ENCODE measurements at places on chromosomes 7 and 10.

GRCh38 chr7:23431702-23432199 is 38.5 kb downstream of the IGF2BP3 start:
- DNase-seq: no peak

GRCh38 chr7:41451826-41452225 is 251.1 kb downstream of the INHBA start:
- no peak for DNase-seq

DNA sequence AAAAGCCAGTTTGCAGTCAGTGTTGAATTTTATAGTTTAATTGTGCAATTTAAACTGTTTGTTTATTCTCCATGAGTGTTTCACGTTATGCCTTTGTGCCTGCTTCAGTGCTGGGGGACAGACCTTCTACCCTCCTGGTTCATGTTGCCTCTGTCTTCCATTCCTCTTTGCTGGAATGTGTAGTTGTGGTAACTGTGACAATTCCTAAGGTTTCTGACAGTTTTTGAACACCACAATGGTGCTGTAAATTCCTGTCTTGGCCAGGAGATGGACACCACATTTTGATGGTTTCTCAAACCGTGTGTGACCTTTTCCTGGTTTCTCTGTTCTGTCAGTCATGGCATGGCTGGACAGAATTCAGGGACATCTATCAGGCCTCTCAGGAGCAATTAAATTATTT is 201.7 kb downstream of the BICC1 start:
- no peak for DNase-seq

DNA sequence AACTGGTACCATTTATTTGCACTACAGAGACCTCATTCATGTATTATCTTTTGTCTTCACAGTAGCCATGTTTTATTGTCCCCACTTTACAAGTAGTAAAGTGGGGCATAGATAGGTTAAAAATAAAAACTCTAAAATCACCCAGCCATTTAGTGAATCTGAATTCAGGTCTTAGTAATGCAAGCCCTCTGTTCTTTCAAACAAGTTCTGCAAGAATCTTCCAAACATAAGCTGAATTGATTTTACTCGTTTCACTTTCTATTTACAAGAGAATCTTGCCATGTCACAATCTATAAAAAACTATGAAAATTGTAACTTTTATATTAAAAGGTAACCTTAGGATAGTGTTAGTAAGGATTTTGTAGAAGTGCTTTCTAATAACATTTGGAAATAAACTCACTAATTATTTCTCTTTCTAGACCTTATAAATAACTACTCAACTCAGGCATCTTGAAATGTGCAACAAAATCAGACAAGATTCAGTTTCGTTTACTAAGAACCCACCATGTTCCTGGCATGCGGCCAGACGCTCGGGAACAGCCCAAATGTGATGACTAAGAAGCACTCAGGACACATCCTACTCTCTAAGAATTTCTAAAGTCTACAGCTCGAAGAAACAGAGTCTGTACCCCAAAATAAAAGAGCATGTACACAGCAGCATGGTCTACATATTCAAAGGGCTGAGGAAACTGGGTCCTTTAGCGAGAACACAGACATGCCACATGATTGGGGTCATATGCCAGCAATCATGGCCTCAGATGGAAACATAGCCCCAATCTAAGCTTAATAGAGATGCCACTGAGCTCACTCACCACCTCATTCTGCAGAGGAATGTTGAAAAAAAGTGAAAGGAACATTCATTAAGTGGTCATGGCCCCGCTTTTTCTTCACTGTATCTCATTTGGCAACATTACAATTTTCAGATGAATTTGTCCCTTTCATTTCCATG is 167.6 kb downstream of the AMPH start:
- DNase-seq: no peak

GRCh38 chr10:64039198-64039597 is 518.0 kb downstream of the REEP3 start:
- DNase-seq: no peak

GRCh38 chr7:154929006-154929726 is 73.8 kb downstream of the PAXIP1 start:
- no peak for DNase-seq

DNA sequence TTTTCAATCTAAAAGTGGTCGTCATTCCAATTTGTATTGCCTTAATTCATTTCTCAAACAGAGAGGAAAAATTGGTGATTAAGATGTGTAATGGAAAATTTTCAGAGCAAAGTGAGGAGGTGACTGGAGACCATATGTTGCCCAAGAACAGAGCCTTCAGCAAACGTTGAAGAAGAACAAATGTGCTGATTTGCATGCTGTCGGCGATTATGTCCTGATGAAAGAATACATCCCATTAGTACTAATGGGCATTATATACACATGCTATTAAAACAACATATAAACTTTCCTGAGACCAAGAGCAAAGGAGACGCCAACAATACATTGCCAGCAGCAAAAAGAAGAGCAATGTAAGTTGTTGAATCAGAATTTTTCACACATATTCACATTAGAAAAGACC is 100.0 kb upstream of the ARID5B start:
- no peak for DNase-seq

DNA sequence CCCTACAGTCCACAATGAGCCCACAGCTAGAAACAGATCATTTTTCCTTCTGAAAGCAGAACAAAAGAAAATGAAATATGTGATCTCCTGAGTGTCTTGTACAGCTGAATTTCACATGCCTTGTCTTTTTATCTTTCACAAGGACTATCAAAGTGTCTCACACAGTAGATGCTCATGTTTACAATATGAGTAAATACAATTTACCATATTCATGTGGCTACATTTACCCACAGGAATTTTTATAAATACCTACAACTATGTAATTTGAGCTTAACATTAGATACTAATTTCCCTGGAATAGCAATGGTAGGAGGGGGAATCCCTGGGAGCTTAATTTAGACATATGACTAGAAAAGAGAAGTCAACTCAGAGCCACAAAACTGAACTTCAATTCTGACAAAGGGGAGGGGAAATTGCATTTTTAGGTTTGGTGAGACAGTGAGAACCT is 186.2 kb downstream of the MACC1 start:
- DNase-seq: no peak

DNA sequence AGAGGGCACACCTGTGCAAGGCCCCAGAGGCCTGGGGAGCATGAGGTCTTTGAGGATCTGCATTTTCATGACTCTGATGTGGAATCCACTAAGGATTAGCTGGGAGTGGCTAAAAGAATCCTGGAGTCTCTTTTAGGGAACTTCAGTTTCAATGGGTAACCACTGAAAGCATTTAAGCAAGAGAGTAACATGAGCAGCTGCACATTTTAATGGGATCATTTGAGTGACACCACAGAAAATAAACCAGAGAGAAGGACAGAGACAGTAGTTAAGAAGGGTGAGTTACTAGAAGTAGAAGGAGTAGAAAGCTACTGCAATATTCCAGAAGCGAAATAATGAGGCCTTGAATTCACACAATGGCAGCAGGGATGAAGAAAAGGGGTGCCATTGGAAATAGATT is 5.2 kb downstream of the GOT1 start:
- no peak for DNase-seq

DNA sequence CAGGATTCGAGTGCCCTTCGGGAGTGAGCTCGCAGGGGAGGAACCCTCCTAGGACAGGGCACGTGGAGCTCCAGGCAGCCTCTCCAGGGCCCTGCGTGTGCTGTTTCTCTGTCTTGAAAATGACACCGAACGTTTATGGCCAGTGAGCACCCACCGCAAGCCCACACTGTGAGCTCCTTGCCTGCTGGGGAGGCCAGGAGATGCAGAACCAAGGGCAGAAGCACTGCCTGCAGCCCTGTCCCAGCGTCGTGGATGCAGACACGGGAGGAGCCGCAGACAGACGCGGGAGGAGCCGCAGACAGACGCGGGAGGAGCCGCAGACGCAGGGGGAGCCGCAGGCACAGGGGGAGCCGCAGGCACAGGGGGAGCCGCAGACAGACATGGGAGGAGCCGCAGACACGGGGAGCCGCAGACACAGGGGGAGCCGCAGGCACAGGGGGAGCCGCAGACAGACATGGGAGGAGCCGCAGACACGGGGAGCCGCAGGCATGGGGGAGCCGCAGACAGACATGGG is 314.4 kb downstream of the PTPRN2 start:
- DNase-seq: no peak

- no peak for DNase-seq
Measured at GRCh38 chr10:102384053-102384452, 11.5 kb upstream of the NFKB2 start.

DNA sequence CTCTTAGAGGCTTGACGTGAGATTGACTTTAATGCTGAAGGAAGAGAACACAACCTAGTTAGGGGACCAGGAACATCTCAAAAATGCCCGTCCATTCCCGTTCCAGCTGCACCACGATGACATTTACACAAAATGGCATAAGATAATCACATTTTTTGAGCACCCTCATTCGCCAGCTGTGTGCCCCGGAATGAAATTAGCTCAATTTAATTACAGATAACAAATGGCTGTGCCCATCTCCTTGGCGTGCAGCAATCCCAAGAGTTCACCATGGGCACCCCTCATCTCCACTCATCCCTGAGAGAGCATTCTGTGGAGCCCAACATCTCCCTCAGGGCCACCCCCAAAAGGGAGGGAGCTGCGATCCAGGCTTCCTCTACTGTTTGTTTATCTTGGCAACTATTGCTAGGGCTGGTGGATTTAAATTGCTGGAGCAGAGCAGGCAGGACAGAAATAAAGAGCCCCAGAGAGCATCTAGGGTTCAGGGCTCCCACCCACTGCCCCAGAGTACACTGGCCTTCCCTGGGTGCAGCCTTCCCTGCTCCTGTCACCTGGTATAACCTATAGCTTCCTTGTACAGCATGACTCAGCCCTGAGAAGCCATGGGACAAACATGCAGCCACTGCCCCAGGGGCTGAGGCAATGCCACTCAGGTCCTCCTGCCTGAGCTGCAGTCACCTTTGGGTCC is 263.5 kb downstream of the ZEB1 start:
- no peak for DNase-seq

GRCh38 chr7:45149606-45150005 is 8.0 kb upstream of the RAMP3 start:
- DNase-seq: no peak

Data from SHP77 treated with DMSO at 0.1 percent for 48 hours (cell line).